Endodermal cell (in vitro differentiated cells): ENCODE measurements at places on chromosomes 6 and 20. TPM values are rescaled to one million over a fixed set of nuclear protein-coding genes. Genes with fewer than 3 reads are reported as not detected.
A peak's percentile ranks its signal among the peaks of the same experiment; 100 is the strongest.

GRCh38 chr6:95083506-95083905 is 493.8 kb upstream of the MANEA start:
- no peak for DNase-seq

- peak; percentile 51 for DNase-seq
These were observed 137.6 kb downstream of the ZDHHC14 start for GRCh38 chr6:157518397-157519250.

DNA sequence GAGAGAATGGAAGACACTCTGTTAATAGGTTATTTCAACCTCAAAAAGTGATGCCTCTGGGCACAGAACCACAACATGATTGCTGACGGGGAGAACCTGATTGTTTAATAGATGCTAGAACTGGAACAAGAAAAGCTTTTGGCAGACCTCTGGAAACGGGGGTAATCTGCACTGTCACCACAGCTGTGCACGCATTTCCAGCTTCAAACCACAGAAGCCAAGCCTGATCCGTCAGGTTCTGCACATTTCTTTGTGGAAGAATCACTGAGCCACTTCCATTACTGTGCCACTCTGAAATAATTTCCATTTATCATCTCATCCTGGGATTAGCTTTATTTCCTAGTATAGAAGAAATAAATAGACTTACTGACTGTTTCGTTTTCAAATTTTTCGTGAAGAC is 309.3 kb downstream of the FARS2 start:
- no peak for DNase-seq

FOXO3 gene
- 20.3 and 21.6 TPM in 2 replicates for total RNA-seq

GRCh38 chr20:57695012-57695411 is 14.8 kb downstream of the PMEPA1 start:
- DNase-seq = no peak

DNA sequence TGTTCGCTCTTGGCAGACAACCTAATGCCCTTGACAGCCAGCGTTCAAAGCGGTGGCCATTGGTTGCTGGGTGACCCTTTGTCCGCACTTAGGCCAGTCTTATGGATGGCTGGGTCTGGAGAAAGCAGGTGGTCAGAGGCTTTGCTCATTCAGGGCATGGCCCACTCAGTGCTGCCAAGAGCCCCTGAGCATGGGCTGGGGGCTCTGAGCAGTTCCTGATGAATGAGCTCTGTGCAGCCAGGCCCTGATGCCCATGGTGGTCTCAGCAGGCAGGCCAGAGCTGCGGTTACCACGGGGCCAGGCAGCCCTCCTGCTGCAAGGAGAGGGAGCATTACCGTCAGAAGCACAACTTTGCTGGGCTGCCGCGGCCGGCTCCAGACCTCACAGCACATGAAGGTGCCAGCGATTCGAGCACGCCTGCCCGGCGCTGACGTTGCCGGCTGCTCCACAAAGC is 36.3 kb downstream of the CDH4 start:
- DNase-seq = no peak

GRCh38 chr6:129671442-129672340 is 38.3 kb downstream of the ARHGAP18 start:
- DNase-seq = no peak

MATN4 gene
- 0.18 and 0.20 TPM in 2 replicates for total RNA-seq

CHRNA4 gene
- 0.45 and 0.46 TPM in 2 replicates for total RNA-seq

- DNase-seq = no peak
These were observed 25.9 kb downstream of the ACTR5 start for GRCh38 chr20:38774167-38774566.

CAPN11 gene
- total RNA-seq = 0.61 and 1.2 TPM in 2 replicates

SLC22A3 gene
- 3.1 TPM in 2 replicates for total RNA-seq

DNA sequence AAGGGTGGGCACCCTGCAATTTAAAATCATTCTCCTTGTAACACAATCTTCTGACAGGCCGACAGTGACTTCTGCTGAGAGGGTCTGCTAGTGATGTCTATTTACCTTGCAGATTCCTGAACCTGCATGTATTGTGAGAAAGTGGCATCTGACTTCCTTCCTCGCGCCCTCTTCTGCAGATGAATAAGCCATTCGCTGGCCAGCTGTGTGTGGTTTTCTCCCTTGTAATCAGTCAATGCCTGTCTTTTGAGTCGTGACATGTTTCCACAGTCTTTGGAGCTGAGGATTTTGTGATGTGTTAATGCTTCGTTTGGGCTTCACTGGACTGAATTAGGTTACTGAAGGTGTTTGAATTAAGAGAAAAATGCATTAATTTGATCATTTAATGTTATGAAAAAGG is 125.3 kb downstream of the GRM1 start:
- DNase-seq = peak; percentile 64

- DNase-seq = no peak
These were observed 70.7 kb downstream of the LRFN2 start for GRCh38 chr6:40516429-40516828.

TENT5A gene
- 7.8 to 9.7 TPM (median 8.6 TPM) in 3 replicates for total RNA-seq

DNA sequence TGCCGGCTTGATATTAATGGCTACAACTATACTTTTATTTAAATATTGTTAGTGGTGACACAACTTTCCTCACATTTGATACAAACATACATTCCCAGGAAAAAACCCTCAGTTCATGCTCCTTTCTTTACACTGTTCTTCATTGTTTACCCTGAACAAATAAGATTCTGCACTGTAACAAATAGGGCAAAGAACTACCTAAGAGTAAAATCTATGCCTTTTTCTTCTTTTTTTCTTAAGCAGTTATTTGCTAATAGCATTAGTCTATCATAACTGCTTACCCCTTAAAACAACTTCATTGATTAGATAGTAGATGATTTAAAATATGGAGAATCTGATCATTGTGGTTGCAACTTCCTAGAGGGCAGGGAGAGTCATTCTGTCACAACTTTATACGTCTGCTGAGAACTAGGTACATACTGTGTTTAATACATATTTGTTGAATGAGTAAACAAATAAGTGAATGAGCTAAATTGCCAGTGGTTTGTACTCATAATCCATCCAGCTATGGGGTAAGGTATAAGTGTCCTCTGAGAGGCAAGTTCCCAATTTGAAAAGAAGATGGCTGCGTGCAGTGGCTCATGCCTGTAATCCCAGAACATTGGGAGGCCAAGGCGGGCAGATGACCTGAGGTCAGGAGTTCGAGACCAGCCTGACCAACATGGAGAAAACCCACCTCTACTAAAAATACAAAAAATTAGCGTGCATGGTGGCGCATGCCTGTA is 161.0 kb downstream of the CDK19 start:
- no peak for DNase-seq

- no peak for DNase-seq
These were observed 43.2 kb downstream of the PPP1R3G start for GRCh38 chr6:5128351-5128750.

DNA sequence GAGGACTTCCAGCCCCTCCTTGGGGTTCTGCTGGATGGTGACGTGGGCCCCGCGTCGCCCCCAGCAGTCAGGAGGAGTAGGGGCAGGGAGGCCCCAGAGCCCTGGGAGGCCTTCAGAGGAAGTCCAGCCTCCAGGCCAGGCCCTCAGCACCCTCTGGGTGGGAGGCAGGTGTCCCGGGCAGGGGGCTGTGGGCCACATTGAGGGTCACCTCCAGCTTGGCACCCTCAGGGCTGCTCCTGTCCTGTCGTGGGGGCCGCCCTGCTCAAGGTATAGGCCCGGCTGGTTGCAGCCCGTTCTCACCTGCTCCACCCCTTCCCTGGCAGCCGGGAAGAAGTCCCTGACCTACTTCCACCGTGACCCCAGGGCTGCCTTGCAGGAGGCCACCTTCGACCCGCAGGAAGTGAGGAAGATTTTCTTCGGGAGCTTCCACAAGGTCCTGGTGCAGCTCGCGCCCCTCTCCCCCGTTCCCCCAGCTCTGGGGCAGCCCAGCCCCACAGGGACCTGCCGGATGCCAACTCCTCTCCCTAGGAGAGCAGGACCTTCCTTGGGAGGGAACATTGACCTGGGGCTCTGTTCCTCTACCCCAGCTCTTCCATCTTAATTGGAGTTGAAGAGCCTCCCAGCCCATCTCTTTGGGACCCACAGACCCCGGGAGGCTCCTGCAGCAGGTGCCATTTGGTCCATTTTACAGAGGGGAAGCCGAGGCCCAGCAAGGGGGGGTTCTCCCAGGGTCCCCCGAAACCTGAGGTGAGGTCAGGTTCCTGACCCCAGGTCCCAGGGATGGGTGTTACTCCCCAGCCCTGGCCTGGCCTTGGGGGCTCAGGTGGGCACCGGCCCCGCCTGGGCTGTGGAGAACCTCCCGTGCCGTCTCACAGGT is 26.4 kb downstream of the COL20A1 start:
- DNase-seq = no peak

C6orf141 gene
- 0.87 to 1.7 TPM (median 1.5 TPM) in 3 replicates for total RNA-seq

DNA sequence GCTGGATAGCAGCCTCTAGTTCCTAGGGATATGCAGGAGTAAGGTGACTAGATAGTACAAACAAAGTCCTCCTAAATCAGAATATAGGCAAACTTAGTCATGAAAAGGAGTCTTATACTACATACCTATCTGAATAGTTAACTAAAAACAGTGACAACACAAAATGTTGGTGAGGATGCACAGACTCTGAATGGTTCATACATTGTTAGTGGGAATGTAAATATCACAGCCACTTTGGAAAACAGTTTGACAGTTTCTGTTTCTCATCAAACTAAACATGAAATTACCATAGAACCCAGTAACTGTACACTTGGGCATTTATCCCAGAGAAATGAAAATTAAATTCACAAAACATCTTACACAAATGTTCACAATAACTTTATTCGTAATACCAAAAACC is 17.2 kb downstream of the NFS1 start:
- DNase-seq = no peak

DNA sequence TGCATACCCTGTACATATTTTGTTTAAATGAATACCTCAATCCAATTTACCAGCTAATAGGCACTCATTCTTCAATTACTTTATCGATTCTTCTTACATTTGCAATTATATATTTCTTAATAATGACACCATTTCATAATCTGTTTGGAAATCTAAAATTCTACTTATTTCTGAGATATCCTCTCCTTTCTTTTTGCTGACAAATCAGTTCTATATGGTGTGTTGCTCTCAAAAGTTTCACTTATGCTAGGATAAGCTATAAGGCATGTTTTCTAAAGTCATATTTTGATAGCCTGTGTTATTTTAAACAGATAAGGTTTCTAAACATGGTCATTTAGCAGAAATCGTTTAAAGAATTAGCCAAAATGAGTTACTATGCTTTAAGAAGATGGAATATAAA is 140.6 kb upstream of the GJE1 start:
- DNase-seq = no peak
